Left lung (tissue), 14 donors: ENCODE measurements at places on chromosomes 5 and 9. TPM values are rescaled to one million over a fixed set of nuclear protein-coding genes. Genes with fewer than 3 reads are reported as not detected.

GRCh38 chr9:118829334-118829733, 539.9 kb downstream of the BRINP1 start:
- DNase-seq, result no peak

DNA sequence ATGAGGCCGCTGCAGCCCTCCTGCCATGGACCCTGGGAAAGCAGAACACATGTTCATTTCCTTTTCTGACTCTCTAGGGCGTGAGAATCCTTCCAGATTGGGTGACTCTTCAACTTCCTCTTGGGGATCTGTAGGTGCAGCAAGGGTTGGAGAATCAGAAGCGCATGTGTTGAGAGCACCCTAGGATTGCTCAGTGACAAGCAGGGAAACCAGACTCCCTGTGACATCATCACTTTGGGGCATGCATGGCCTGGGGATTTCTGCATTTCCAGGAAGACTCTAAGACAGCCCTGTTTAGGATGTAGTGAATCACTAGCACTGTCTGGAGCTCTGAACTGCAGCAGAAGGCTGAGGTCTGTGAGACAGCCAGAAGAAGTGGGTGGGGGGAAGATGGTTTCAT, 15.1 kb upstream of the LCP2 start:
- DNase-seq, result no peak

DNA sequence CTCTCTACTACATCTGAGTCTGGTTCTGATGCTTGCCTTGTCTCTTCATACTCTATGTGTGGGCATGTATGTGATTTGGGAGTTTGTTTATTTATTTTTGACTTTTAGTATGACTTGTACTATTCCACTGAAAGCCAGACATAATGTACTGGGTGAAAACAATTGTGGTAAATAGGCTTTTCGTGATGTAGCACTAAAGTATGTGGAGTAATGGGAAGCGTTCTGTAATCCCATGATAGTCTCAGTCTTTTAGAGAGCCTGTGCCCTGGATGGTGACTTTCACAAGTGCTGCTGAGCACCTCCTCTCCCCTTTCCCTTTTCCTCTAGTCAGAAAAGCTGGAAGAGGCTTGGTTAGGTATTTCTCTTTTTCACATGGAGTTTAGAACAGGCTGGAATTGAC, 85.8 kb upstream of the S1PR3 start:
- DNase-seq, result no peak

- DNase-seq, result no peak
Observed at GRCh38 chr5:120255214-120255613, 208.9 kb upstream of the PRR16 start.

DNA sequence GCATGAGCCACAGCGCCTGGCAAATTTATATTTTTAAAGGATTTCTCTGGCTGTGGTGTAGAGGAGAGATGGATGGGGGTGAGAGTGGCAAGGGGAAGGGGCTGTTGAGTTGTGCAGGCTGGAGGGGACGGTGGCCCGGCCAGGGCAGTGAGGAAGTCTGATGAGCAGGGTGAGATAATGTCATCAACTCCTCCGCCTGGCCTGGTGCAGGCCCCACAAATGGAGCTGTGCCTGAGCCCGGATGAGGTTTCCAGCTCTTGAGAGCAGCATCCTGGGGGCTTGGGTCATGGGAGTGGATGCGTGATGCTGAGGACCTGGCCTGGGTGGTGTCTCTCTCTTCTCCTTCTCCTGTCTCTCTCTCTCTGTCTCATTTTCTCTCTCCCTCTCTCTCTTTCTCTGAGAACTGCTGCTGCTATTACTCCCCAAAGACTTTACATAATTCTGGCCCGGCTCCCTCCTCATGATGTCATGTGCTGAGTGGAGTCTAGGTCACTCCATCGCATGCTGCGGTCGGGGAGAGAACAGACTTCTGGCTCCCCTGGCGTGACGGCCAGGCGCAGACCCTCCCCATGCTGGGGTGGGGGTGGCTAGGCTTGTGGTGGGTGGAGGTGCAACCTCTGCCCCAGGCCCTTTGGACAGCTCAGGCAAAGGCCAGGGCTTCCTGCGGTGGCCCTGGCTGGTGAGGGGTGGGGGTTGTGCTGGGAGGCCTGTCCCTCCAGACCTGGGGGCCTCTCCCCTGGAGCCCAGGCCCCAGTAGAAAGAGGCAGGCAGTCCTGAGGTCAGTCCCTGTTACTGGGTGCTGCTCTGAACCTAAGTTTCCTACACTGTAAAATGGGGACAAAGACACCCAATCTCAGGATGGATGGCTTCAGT, 26.4 kb downstream of the FGF18 start:
- DNase-seq, result peak; percentile 19

MYMK gene
- polyA plus RNA-seq, result not detected

C5 gene
- polyA plus RNA-seq, result 76.2 TPM

SRA1 gene
- polyA plus RNA-seq, result 22.5 TPM
